T47D (cell line): ENCODE measurements at places on chromosomes 2 and 18.

- DNase-seq = peak; percentile 60
These were observed 441.5 kb upstream of the POU3F3 start for GRCh38 chr2:104412384-104412783.

DNA sequence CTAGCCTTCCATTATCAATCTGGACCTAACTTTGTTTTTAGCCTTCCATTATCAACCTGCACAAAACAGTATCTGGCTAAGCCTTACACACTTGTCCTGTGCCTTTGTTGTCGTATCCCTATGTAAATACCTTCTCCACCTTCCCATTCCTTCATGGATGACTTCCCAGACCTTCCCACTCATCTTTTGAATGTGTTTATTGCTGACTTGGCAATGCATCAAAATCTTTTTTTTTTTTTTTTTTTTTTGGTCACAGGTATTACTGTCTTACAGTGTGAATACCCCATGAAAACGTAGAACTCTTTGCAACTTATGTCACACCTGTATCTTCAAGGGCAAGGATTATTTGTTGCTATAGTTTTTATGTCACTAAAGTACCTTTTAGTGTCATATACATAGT lies 25.7 kb downstream of the RPE start:
- DNase-seq = no peak

GRCh38 chr2:202269585-202269984 lies 4.0 kb downstream of the NOP58 start:
- no peak for DNase-seq

DNA sequence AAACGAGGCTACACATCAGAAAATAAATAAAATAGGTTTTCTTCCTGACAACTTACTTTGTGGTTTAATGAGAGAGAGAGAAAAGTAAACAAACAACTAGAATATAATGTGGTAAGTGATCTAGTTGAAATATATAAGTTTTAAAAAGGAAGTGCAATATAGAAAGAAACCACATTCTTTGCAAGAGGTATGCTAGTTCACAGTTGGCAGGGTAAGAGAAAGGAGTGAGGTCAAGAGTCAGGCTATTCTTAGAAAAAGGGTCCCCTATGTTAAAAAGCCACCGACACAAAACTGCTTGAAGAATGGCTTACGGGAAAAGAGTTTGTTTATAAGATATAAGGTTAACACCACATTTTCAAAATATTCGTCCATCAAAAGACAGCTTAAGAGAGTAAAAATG lies 462.1 kb downstream of the ERBB4 start:
- DNase-seq = no peak

DNA sequence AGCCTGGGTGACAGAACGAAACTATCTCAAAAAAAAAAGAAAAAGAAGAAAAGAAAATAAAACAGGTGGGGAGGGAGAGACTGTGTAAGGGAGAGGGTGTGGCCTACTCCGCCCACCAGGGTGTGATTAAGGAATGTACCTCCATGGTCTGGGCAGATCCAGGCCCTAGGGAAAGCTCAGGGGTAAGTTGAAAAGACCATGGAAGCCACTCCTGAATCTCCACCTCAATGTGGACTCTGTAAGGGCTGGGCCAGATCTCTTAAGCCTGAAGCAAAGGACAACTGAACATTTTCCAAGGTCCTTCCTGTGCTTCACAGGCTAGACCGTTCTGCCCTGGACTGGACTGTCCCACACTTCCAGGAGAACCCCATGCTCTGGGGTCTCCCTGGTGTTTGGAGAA lies 9.7 kb upstream of the ATG16L1 start:
- DNase-seq = no peak

DNA sequence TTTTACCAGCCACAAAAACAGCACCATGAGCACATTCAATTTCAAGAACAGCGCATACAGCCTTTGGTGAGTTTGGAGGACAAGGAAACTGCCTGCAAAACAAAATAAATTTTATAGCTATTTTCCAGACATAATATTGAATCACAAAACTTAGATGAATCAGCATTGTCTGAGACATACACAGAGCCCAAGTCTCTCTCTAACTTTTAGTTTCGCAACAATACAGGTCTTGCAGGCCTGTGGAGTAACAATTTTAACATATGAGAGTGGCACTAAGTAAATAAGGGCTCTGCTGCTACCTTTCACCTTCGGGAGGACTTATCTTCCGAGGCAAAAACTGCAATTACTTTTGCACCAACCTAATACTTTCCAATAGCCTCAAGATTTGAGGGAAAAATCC lies 56.1 kb upstream of the PEX13 start:
- peak; percentile 61 for DNase-seq

- no peak for DNase-seq
These were observed 1468.4 kb upstream of the NXPH2 start for GRCh38 chr2:140248623-140249022.

GRCh38 chr2:130877258-130877657 lies 40.5 kb downstream of the ARHGEF4 start:
- DNase-seq = no peak

- no peak for DNase-seq
These were observed 15.8 kb upstream of the RTTN start for GRCh38 chr18:70221156-70221914.

DNA sequence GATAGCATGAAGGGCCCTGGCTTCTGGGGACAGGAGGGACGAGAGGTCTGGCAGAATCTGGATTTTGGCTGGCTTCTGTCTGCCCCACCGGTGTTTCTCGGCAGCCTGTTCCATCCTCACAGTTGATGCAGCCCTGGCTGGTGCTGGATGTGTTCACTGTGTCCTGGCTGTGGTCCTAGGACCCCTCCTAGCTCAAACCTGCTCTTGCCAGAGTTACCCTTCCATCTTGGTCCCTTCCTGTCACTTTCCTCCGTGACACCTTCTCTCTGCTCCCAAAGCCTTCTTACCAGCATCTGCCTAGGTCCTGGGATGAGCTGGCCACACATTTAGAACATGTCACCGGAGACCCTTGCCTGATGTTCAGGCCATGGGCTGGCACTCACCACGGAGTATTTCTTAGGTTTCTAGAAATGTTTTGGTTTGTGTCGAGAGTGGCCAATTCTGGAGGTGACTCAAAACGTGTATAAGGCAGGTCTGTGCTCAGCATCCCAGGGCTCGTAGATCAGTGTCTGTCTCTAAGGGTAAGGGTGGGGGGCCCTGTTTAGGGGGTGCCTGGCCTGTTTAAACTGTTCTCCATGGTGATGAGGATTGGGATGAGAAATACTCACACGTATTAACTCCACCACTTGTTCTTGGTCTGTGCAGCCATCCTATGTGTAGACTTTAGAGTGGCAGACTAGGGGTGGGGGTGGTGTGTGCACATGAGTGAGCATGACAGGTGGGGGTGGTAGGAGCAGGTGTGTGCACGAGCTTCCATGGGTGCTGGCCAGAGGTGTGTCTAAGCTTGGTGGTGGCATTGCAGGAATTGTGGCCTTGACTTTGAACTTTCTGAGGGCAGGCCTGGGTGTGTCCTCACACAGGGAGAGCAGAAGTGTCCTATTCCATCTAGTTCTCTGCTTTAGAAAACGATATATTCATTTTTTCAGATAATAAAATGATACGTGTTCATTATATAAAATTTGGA lies 162.7 kb downstream of the DYSF start:
- no peak for DNase-seq
